ENCODE measurements at places on chromosomes 5 and 9.
A peak's percentile ranks its signal among the peaks of the same experiment; 100 is the strongest.

GRCh38 chr9:124006448-124007361 lies 4.9 kb upstream of the LHX2 start:
- peak; percentile 80 for DNase-seq

DNA sequence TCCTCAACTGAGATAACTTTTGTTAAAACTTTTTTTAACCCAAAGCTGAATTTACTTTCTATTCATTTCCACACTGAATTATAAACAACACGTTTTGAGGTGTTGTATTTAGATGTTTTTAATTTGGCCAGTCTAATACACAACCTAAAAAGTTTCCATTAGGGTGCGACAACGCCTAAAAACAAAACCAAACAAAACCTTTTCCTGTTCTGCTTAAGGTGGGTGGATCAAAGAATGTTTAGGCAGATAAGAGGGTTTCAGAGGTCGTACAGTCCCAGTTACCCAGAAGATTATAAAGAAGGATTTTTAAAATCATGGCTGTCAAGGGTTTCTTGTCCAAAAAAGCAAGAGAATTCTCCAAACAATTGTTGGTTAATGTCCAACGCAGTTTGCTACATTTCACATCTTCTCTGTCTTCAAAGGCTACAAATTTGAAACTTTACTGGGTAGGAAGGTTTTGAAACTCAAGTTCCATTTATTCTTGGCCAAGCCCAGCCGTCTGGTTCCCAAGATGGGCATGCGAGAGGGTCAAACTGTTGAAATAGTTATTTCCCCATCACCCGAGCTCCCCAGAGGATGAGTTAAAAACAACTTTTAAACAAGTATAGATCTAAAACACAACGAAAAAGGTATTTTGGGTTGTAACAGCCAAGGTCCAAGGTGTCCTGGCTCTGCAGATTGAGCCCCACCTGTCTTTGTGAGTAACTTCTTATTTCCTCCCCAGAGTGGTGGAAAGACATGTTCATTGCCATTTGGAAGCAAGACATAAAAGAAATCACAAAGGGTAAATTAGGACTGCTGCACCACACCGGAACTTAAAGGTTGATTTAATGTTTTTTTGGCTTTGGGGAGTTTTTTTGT lies 122.8 kb upstream of the MAP3K1 start:
- peak; percentile 51 for DNase-seq

- DNase-seq: peak; percentile 84
Measured at GRCh38 chr9:130680836-130681768, 12.5 kb upstream of the EXOSC2 start.

- no peak for DNase-seq
Measured at GRCh38 chr5:120082316-120083068, 381.6 kb upstream of the PRR16 start.

DNA sequence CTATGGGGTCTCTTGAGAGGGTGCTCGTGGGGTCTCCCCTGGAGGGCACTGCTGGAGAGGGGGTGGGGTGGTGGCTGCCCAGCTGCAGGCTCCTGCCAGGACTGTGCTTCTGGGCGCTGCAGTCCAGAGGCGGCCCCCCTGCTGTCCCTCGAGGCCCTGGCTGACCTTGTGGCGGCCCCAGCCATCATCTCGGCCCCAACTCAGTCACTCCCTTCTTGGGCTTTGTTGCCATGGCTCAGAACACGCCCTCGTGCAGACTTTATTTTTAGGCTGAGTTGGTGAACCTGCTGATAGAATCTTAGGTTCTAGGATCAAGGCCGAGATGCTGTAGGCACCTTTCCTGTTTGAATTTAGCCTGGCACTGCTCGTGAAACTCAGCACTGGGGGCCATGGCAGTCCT lies 22.8 kb downstream of the FBXW5 start:
- DNase-seq: no peak

GRCh38 chr9:132774886-132775285 lies 103.2 kb downstream of the AK8 start:
- DNase-seq: no peak

DNA sequence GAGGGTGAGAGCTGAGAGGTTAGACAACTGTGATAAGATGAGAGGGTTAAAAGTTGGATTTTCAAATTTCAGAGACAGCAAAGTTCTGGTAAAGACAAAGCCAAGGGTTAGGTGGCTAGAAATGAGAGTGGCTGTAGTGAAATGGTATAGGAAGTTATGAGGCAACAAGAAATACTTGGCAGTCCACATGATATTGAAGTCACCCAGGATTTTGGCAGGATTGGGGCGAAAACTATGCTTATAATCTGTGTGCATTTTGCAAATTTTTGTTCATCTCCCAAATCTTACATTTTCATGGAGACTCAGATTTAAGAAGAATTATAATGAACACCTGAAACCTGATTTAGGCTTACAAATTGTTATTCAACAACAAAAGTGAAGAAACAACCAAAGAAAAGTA lies 35.6 kb downstream of the C9 start:
- no peak for DNase-seq

- DNase-seq: no peak
Measured at GRCh38 chr5:51556833-51557232, 173.6 kb downstream of the ISL1 start.

DNA sequence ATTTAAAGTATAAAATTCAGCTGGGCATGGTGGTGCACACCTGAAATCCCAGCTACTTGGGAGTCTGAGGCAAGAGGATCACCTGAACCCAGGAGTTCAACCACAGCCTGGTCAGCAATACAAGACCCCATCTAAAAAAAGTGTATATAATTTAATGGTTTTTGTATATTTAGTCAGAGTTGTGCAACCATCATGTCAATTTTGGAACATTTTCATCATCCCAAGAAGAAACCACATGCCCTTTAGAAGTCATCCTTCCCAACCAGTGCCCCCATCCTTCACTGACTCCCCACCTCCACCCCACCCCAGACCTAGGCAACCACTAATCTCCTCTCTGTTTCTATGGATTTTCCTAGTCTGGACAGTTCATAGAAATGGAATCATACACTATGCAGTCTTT lies 18.8 kb upstream of the TEK start:
- no peak for DNase-seq

DNA sequence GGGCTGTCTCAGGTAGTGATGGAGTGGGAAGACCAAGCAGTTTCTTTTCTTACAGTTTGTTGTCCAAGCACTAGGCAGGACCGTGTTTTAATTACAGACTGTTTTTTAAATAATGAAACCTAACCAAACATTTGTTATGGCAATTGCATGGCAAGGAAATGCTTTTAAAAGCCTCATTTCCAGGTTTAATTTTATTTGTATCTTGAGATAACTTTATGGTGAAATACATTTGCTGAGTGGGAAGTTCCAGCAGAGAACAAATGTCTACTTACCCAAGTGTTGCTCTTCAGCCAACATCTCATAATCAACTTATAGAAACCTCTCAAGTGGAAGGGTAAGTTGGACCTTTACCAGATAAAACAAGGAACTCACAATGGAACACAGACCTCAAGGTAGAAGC lies 11.8 kb upstream of the LHFPL2 start:
- DNase-seq: no peak

GRCh38 chr9:127128341-127129072 lies 6.1 kb upstream of the ANGPTL2 start:
- peak; percentile 41 for DNase-seq

DNA sequence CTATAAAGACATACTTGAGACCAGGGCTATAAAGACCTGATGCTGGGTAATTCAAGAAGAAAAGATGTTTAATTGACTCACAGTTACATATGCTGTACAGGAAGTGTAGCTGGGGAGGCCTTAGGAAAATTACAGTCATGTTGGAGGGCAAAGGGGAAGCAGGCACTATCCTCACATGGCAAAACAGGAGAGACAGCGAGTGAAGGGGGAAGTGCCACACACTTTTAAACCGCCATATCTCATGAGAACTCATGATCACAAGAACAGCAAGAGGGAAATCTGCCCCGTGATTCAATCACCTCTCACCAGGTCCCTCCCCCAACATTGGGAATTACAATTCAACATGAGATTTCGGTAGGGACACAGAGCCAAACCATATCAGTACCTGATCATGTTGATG lies 89.9 kb upstream of the ADAMTSL1 start:
- DNase-seq: peak; percentile 27

- DNase-seq: no peak
Measured at GRCh38 chr9:21803649-21804048, 1.2 kb downstream of the MTAP start.

DNA sequence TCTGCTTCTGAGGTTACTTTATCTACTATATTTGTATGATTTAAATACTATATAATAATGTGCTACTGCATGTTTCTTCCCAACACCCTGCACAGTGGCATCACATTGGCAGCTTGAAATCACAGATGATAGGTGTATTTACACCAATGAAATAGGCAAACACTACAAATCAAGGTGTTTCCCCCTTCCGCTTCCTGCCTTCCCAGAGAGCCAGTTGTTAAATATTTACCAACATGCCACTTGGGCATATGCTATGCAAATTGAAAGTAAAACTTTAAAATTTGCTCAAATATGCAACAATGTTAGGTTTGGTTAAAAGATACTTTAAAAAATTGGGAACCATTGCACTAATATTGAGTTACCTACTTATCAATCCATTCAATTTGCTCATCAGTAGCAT lies 58.2 kb upstream of the SMARCA2 start:
- DNase-seq: no peak

DNA sequence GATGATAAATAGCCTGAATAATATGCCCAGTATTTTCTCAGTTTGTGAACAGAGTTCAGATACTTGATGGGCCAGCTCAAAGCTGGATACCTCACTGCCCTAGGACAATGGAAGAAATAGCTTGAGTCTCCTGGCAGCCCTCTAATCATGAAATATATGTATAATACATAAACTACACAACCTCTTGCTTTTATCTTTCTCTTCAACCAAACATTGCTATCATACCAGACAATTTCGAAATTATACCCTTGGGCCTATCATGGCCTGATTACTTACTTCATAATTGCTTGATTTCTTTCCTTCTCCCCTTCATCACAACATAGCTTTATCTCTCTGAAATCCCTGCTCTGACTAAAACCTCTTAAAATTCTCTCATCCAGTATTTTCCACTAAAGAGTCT lies 1144.9 kb upstream of the C9orf72 start:
- no peak for DNase-seq

GRCh38 chr9:78032730-78033457 lies 1.3 kb upstream of the GNAQ start:
- DNase-seq: no peak

GRCh38 chr5:154898210-154898609 lies 39.8 kb downstream of the CNOT8 start:
- DNase-seq: no peak

- DNase-seq: no peak
Measured at GRCh38 chr5:176730815-176731475, 79.4 kb upstream of the UNC5A start.
